ENCODE measurements at places on chromosomes 1 and 21.

GRCh38 chr1:233707880-233708815, 94.2 kb downstream of the KCNK1 start:
- DNase-seq, result no peak

DNA sequence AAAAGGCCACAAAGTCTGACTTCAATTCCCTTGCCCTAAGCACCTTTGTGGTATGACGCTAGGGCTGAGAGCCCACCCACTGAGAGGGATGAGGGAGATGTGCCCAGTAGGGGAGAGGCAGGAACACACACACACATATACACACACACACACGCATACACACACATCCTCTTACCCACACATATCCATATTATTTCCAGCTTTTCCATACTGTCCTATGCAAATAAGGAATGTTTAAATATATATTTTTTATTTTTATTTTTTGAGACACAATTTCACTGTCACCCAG, 3.0 kb downstream of the RAB25 start:
- no peak for DNase-seq

GRCh38 chr1:11320153-11320936, 47.3 kb downstream of the UBIAD1 start:
- DNase-seq, result peak; percentile 62

GRCh38 chr1:156060937-156061636, at the start of gene RAB25:
Gene RAB25, plus strand, starts transcription at chr1:156061160. Its CDS starts 241 bp downstream, at chr1:156061401.
- DNase-seq, result no peak

GRCh38 chr1:221029981-221030649, 150.9 kb downstream of the HLX start:
- no peak for DNase-seq

- no peak for DNase-seq
Observed at GRCh38 chr1:42350086-42350485, 15.1 kb upstream of the FOXJ3 start.

DNA sequence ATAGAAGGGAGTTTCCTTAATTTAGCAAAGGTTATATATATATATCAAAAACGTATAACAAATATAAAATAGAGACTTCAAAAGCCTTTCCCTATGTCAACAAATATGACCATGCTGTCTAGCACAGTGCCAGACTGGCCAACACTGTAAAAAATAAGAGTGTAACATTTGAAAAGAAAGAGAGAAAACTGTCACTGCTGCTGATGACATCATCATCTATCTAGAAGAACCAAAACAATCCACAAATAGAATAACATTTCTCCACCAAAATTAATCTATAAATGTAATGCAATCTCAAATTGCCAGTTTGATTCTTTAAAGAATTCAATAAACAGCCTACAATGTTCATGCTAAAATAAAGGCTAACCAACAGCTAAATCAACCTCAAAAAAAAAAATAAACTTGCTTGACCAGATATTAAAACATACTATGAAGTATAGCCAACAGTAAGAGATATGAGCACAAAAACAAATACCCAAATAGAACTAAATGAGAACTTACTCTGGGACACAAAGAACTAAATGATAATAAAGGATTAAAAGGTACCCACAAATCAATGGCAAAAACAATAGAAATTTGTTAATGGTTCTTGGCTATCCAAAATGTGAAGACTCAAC, 50.2 kb downstream of the ENAH start:
- DNase-seq, result no peak

GRCh38 chr1:38088791-38089190, 42.2 kb upstream of the POU3F1 start:
- no peak for DNase-seq

GRCh38 chr1:85357817-85358216, 81.4 kb upstream of the BCL10 start:
- DNase-seq, result no peak

DNA sequence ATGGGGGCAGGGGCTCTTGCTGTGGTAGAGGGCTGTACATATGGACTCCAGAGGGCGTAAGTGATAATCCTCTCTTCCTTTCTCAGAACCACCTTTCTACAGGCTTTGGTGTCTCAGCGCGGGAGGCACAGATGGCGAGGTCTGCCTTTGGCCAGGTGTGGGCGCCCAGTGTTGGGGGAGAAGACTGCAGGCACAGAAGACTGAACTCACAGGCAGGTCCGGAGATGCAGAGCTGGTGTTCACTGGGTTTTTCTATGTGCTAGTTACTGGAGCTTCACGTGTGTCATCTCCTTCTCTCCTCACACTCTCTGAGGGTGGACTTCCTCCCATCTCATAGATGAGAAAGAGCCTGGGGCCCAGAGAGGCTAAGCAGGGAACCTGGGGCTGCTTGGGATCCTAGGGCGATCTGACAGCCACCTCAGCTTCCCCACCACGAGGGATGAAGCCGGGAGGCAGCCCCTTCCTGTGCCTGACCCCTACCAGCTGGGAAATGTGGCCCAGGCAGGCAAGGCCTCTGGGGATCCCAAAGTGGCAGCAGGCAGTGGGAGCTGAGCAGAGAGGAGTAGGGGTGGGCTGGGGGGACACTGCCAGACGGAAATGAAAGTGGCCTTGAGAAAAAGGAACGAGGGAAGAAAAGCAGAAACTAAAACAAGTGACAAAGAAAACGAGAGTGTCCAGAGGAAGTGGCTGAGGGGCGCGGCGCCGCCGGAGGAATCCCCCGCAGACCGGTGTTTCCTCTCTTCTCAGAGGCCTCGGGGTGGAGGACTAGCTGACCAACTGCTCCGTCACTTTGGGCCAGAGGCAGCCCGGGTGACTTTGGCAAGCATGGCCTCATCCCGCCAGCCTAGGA, 191.6 kb downstream of the HIVEP3 start:
- peak; percentile 31 for DNase-seq

DNA sequence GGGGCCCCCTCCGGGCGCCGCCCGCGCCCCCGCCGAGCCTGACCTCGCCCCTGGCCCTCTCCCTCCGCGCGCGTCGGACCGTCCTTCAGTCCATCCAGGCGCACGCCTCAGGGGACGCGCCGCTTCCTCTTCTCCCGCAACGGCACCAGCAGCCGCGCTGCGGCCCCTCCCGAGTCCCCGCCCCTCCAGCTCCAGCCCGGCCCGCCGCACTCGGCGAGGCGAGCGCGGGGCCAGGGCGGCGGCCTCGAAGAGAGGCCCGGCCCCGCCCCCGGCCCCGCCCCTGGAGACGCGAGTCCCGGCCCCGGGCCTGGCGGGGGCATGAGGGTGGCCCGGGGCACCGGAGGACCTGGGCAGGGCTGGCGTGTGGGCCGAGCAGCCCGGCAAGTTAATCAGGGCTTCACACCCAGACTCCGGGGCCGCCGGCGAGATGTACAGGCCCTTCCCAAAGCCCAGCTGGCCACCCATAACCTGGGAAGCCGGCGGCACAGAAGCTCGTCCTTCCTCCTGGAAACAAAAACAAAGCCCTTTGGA, at the start of gene IGSF3:
Gene IGSF3, minus strand, starts transcription at position 159 of the 531 bp plus-strand sequence. CDS start 1,407 bp downstream, outside the sequence.
- peak; percentile 75 for DNase-seq

GRCh38 chr21:39730418-39731157, 14.4 kb upstream of the IGSF5 start:
- no peak for DNase-seq
